ENCODE measurements at places on chromosomes 12 and 14. TPM values are rescaled to one million over a fixed set of nuclear protein-coding genes. Genes with fewer than 3 reads are reported as not detected.

Gene PPFIA2
- not detected for total RNA-seq

Gene COX8C
- not detected for total RNA-seq

Gene RFX4
- not detected for total RNA-seq

Gene PIK3C2G
- total RNA-seq, result not detected

Gene CLEC4E
- total RNA-seq, result not detected

Gene PARPBP
- total RNA-seq, result 21.2 TPM

Data from CD8-positive, alpha-beta memory T cell (primary cell).